ENCODE measurements at places on chromosomes 2 and 18. TPM values are rescaled to one million over a fixed set of nuclear protein-coding genes. Genes with fewer than 3 reads are reported as not detected.

DNA sequence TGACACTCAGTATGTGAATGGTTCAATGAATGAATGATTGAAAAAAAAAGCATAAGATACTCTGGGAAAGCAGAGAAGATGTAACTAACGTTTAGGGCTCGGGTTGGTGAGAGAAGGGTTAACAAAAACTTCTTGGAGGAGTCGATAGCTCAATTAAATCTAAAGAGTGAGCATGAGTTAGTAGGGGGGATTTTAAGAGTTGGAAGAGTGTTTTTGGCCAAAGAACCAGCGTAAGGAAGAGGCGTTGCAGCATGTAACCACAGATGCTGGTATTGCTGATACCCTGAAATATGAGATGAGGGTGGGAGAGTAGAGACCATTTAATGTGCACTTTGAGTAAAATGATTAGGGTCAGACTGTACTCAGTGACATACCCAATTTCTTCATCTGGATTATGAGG lies 14.5 kb downstream of the ARHGAP28 start:
- no peak for DNase-seq
- no peaks in the 10 kb centered on the region for H3K27me3 ChIP-seq
- H3K27ac ChIP-seq: no peak overlapping the region
- peaks cover 15% of the 10 kb centered on the region for H3K4me1 ChIP-seq
- H3K4me3 ChIP-seq: no peak overlapping the region

- no peaks in the 10 kb centered on the region for H3K36me3 ChIP-seq
- no peak overlapping the region for H3K27ac ChIP-seq
- no peak for DNase-seq
- H3K4me1 ChIP-seq: no peaks in the 10 kb centered on the region
- H3K4me3 ChIP-seq: no peak overlapping the region
Measured at GRCh38 chr2:144983107-144983506, 463.2 kb upstream of the ZEB2 start.

DNA sequence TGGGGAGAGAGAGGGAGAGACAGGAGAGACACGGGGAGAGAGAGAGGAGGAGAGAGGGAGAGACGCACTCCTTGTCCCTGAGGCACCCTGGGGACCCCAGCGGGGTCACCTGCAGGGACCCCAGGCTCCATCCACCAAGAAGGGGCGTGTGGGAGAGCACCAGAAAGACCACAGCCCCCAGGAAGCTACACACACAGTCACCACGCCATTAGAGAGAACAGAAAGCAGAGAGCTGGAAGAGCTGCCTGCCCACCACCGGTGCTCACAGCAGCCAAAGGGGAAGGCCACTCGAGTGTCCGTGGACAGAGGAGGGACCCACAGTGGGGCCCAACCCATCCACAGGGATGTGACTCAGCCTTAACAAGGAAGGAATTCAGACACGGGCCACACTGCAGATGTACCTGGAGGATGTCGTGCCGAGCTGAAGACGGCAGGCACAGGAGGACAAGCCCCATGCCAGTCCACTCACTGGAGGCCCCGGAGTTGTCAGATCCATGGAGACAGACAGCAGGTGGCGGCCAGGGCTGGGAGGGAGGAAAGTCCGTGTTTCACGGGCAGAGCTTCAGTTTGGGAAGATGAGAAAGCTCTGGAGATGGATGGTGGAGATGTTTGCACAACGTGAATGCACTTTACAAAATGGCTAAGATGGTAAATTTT lies 11.5 kb upstream of the NFATC1 start:
- no peaks in the 10 kb centered on the region for H3K27me3 ChIP-seq
- no peak overlapping the region for H3K27ac ChIP-seq
- H3K4me1 ChIP-seq: peaks cover 5% of the 10 kb centered on the region
- no peak for DNase-seq

GRCh38 chr18:58308463-58308862 lies 264.4 kb downstream of the NEDD4L start:
- no peaks in the 10 kb centered on the region for H3K27me3 ChIP-seq
- no peak for DNase-seq
- H3K4me3 ChIP-seq: no peak overlapping the region
- no peaks in the 10 kb centered on the region for H3K4me1 ChIP-seq
- H3K27ac ChIP-seq: no peak overlapping the region

GRCh38 chr18:26908906-26909305 lies 43.4 kb upstream of the AQP4 start:
- DNase-seq: no peak
- no peaks in the 10 kb centered on the region for H3K27me3 ChIP-seq
- H3K4me1 ChIP-seq: peaks cover 3% of the 10 kb centered on the region
- H3K4me3 ChIP-seq: no peak overlapping the region

- no peaks in the 10 kb centered on the region for H3K36me3 ChIP-seq
- DNase-seq: no peak
- H3K27ac ChIP-seq: no peak overlapping the region
- no peaks in the 10 kb centered on the region for H3K27me3 ChIP-seq
- H3K4me1 ChIP-seq: no peaks in the 10 kb centered on the region
Measured at GRCh38 chr18:68642003-68642402, 72.9 kb downstream of the TMX3 start.

DNA sequence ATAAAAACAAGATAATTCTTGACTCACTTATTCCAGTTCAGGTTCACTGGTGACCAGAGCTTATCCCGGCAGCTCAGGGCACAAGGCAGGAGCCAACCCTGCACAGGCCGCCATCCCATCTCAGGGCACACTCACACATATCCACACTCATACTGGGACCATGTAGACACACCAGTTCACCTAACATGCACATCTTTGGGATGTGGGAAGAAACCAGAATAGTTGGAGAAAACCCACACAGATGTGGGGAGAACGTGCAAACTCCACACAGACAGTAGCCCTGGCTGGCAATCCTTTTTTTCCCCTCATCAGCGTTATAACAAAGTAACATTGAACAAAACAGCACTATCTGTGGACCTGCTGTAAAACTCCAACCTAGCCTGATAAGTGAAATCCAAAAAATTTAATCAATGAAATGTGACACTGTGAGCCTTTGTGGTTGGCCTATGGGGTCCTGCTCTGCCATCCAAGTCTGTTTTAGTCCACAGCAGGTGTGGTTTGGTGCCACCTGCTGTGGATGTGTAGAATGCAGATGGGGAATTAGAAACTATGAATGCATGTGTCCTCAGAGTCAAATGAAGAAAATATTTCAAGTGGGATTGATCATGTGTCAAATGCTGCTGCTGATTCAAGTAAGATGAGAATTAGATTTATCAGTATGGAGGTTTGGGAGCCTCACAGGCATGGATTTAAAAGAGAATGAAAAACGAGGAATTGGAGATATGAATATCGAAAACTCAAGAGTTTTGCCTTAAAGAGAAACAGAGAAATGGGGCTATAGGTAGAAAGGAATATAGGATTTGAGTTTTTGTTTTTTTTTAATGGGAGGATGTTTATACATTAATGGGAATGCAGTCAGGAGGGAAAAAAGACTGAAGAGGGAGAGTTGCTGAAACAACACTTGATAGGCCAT lies 47.0 kb downstream of the UGP2 start:
- H3K27ac ChIP-seq: no peak overlapping the region
- H3K4me3 ChIP-seq: no peak overlapping the region
- DNase-seq: no peak
- H3K27me3 ChIP-seq: no peaks in the 10 kb centered on the region
- H3K4me1 ChIP-seq: peaks cover 2% of the 10 kb centered on the region

- DNase-seq: no peak
- no peaks in the 10 kb centered on the region for H3K36me3 ChIP-seq
- no peak overlapping the region for H3K4me3 ChIP-seq
- H3K4me1 ChIP-seq: no peaks in the 10 kb centered on the region
- H3K27me3 ChIP-seq: no peaks in the 10 kb centered on the region
Measured at GRCh38 chr2:40809156-40809555, 357.3 kb upstream of the SLC8A1 start.

GRCh38 chr2:164510895-164511294 lies 110.4 kb downstream of the GRB14 start:
- H3K36me3 ChIP-seq: no peaks in the 10 kb centered on the region
- no peaks in the 10 kb centered on the region for H3K4me1 ChIP-seq
- DNase-seq: no peak
- H3K27me3 ChIP-seq: no peaks in the 10 kb centered on the region
- H3K27ac ChIP-seq: no peak overlapping the region

DNA sequence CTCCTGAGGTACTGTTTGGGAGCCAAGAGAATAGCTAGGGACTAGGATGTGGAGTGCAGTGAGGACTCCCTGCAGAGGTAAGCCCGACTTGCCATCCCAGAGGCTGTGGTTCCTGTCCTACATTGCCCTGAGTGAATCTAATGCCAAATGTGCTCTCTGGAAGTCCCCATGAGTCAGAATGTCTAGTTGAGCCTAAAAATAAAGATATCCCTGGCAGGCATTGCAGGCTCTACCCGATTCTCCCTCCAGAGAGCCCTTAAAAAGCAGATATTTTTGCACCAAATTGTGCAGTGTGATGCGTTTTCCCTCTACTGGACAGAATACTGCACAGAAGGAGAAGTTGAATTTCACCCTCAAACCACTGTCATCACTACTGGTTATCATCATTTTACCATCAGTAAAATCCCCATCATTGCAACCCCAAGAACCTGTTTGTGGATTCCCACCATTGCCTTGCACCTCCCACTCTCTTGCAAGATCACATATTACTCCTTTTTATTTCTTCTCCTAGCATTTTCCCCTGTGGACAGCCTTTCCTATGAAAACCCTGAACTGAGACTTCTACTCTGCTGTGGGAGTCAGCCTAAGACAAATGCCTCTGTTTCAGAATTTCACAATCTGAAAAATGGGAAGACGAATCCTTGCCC lies 98.0 kb downstream of the MARCHF4 start:
- H3K36me3 ChIP-seq: no peaks in the 10 kb centered on the region
- no peak overlapping the region for H3K4me3 ChIP-seq
- H3K27me3 ChIP-seq: no peaks in the 10 kb centered on the region
- H3K4me1 ChIP-seq: no peaks in the 10 kb centered on the region
- no peak for DNase-seq

DNA sequence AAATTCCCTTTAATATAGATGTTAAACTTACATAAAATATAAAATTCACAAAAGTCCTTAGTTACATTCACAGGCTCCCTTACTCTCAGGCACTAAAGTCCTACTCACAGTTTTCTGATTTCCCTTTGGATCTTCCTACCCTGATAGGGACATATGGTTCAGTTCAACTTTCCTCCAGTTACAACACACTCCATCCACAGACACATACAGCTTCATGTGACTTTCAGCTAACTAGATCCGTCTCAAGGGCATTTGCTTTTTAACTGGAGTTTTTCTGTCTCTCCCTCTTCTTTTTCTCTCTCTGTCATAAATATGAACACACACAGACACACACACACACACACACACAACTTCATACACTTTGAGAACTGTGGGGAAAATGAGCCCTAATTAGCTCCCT lies 419.2 kb downstream of the LRP1B start:
- H3K4me1 ChIP-seq: no peaks in the 10 kb centered on the region
- no peaks in the 10 kb centered on the region for H3K27me3 ChIP-seq
- H3K27ac ChIP-seq: no peak overlapping the region
- no peaks in the 10 kb centered on the region for H3K36me3 ChIP-seq
- no peak for DNase-seq

DNA sequence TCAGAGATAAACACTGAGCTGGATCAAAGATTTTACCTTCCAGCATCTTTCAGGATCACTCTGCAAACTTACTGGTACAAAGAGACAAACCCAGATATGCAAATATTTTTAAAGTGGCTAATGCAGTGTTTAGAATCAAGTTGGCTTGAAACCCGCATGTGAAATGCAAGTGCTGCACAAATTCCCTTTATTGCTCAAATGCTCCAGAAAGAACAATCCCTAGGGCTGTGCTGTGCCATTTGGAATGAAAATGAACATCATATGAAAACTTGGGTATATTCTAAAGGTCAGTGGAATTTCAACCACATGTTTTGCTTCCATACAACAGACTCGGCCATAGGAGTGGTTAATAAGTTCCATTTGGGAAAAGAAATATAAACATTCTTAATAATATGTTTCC lies 139.1 kb downstream of the VWC2L start:
- H3K27me3 ChIP-seq: no peaks in the 10 kb centered on the region
- no peaks in the 10 kb centered on the region for H3K4me1 ChIP-seq
- DNase-seq: no peak

GRCh38 chr2:226797989-226798421 lies 1.6 kb downstream of the IRS1 start:
- H3K36me3 ChIP-seq: no peaks in the 10 kb centered on the region
- H3K27me3 ChIP-seq: no peaks in the 10 kb centered on the region
- H3K4me3 ChIP-seq: peak overlapping the region; percentile 93
- peak overlapping the region; percentile 90 for H3K27ac ChIP-seq

GRCh38 chr18:23883277-23883790 lies 131.2 kb upstream of the TTC39C start:
- no peaks in the 10 kb centered on the region for H3K36me3 ChIP-seq
- no peak overlapping the region for H3K4me3 ChIP-seq
- H3K4me1 ChIP-seq: peaks cover 6% of the 10 kb centered on the region
- no peaks in the 10 kb centered on the region for H3K27me3 ChIP-seq
- DNase-seq: no peak
- peak overlapping the region; percentile 36 for H3K27ac ChIP-seq

DNA sequence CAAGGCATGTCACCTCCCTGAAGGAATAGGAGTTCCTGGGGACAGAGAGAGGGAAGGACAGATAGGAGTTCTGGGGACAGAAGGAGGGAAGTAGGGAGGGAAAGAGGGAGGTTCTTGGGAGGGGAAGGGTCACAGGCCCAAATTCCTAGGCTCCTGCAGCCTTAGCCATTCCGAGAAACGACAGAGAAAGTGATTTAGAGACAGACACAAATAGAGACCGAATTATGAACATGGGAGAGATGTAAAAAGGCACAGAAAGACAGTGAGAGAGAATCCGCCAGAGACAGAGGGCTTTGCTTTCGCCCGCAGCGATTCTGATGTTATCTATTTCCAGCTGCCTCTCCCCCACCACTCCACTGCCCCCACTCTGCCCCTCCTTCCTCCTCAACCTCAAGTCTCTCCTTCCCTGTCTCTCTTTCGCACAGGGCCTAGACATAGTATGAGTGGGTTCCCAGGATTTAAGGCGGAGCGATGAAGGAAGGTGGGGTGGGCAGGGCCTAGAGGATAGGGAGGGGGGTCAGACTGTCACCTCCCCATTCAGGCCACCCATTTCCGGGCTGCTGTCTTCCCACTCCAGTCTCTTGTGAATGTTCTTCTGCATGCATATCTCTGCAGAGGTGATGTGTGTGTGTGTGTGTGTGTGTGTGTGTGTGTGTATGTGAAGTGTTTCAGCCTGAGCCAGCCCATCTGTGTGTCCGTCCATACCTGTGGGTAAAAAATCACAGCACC lies 3.3 kb upstream of the WNT6 start:
- H3K4me1 ChIP-seq: peaks cover 5% of the 10 kb centered on the region
- DNase-seq: no peak
- no peaks in the 10 kb centered on the region for H3K27me3 ChIP-seq
- no peaks in the 10 kb centered on the region for H3K36me3 ChIP-seq
- no peak overlapping the region for H3K4me3 ChIP-seq
- no peak overlapping the region for H3K27ac ChIP-seq

The MC4R gene
- total RNA-seq: not detected

The UGT1A8 gene
- not detected for total RNA-seq

The FAM228A gene
- 1.1 TPM for total RNA-seq

The RBFA gene
- total RNA-seq: 20.0 TPM

The CNDP1 gene
- 0.15 TPM for total RNA-seq

The LOXHD1 gene
- not detected for total RNA-seq

The COL6A3 gene
- total RNA-seq: 431 TPM

Measured in ovary (tissue), 10 donors.